ENCODE measurements at places on chromosomes 2 and 18.

DNA sequence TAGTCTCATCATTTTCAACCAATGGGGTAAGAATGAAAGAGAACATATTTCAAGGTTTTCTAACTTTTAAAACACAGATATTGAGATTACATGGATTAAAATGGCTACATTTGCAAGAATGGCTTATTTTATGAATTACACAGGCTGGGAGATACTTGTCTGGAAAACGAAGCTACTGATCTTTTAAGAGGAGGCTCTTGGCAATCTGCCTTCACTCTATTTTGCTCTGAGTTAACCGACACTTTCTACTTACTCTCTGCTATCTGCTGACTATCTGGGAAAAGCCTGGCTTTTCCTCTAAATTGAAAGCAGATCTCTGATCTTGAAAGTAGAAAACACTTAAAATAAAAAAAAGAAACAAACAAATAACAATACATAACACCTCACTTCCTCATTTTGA, 325.4 kb upstream of the LINC00305 start:
- DNase-seq, result no peak

DNA sequence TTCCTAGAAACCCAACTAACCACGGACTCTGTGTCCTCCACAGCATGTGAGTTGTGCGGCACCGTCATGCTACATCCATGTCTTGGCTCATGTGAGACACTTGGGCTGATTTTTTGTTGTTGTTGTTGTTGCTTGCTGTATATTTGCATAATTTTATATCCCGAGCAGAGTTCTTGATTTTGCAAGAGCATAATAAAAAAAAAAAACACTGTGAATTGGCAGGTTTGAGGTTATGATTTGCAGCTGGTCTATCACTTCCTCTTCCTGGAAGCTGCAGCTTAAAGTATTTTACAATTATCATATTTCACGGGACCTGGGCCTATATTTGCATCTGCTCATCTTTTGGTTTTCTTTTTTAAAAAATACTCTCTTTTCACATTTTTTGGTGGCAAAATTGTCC, 142.3 kb upstream of the NRP2 start:
- DNase-seq, result no peak

DNA sequence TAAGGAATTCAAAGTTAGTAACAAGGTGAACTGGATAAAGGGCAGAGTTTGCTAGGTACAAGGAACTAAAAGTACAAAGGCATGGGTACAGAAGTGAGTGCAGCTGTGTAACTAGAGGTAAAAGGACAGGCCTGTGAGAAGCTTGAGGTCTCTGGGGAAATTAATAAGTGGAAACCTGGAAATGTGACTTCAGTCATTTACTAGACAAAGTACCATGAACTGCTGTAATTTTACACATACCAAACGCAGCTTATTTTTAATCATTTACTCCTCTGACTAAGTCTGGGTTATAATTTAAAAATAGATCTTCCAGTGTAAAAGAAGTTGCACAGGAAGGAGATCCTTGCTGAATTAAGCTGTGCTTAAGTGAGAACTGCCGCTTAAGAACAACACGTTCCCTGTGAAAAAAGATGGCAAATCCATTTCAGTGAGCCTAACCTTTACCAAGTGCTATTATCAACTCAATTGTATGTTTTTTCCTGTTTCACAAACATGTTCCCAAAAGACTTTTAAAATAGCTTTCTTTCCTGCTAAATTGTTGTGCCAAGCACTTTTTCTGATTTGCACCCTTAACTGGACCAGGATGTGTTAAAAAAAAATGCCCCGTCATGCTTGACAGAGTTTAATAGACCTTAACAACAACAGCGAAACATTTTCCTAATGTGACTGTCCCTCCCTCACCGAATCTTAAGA, 44.3 kb downstream of the CALCRL start:
- no peak for DNase-seq

- peak; percentile 31 for DNase-seq
These were observed 678.8 kb downstream of the KCNJ3 start for GRCh38 chr2:155377266-155377680.

DNA sequence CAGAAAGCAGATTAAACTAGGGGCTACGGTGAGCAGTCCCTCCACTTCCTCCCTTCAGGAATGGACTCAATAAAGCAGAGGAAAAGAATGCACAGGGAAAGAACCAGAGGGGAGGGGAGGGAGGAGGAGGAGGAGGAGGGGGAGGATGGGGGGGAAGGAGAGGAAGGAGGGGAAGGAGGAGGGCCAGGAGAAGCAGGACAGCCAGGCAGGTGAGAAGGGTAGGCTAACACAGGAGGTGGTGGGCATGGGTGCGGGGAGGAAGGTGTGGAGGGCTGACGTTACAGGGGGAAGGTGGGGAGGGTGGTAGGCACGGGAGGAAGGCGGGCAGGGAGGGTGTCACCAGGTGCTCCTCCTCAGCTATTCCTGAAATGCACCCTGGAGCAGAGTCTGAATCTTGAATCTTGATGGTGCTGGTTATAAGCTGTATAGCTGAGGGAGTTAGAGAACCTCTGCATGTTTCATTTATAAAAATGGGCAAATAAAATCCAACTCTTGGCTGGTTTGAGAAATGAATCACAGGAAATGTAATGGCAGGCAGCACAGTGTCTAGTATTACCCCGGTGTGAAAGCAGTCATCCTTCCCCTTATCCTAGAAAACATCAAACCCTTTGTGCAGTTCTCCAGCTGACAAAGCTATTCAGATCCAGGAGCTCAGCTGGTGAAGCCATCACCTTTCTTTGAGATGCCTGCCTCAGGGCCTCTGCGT, 3.4 kb downstream of the TMEM18 start:
- DNase-seq, result no peak

DNA sequence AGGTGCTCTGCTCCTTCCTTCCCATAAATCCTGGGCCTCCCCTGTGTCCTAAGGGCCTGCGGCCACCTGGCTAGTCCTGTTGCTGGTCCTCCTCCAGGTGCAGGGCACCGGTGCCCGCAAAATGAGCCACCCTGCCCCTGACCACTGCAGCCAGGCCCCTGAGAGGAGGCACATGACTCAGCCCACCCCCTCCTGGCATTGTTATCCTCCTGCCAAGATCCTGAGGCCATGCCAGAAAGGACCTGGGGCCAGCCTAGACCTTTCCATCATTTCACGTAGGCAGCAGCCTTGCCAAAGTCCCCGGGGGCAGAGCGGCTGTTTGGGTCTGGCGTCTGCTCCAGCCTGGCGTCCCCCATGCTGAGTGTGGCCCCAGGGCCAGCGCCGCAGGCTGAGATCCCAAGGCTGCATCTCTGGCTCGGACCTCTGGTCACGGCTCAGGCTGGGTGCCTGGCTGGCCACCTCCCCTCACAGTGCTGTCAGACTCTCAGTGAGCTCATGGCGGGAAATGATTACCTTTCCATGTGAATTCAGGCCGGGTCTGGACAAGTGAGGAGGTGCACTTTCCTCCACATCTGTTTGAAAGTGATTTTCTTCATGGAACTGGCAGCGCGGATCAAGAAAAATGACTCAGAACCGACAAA, 81.0 kb downstream of the NDUFA10 start:
- no peak for DNase-seq

- DNase-seq, result no peak
These were observed 31.9 kb downstream of the CNGA3 start for GRCh38 chr2:98378196-98378595.

DNA sequence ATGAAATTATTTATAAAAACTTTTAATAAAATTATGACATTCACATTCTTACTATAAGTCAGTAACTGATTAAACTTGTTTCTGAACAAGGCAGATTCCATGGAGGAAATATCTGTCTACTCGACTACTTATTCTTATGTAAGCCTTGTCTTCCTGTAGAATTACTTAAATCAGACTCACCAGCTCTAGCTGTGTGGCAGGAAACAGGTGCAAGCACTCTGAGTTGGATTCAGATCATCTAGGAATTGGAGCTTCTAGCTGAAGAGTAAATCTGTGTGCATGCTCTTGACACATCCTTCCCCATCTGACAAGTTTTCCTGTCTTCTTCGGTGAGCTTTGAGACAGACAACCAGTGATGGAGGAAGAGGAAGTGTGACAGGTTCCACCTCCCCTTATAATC, 284.7 kb downstream of the TRIB2 start:
- DNase-seq, result no peak

DNA sequence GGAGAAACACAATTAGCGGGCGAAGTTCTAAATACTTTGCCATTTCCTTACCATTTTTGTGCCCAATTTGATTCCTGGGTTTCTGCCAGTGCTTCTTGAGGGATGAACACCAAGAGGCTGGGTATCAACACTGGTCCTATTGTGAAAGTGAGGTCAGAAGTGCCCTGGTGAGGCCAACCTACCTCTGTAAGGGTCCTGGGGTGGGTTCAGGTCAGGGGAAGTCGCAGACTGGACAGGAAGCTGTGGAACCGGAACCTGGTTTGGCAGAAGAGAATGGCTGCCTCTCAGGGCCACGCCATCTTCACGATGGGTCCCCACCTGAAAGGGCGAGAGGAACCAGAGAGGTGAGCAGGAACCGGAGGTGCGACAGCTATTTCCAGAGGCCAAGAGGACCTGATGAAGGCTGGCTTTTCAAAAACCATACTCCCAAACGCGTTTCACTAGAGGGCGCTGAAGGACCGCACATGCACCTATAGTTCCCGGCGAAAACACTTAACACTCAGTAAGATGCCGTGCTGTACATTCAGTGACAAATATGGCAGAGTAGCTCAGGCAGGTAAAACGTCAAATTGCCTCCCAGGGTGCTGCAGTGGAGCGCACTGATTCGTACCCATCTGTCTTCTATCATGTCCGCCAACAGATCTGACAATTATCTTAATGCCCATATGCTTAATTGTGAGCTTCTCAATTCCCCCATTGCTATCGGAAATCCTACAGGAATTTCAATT, 275.3 kb upstream of the CCDC68 start:
- DNase-seq, result peak; percentile 24

GRCh38 chr2:60438653-60439052, 114.8 kb downstream of the BCL11A start:
- no peak for DNase-seq

DNA sequence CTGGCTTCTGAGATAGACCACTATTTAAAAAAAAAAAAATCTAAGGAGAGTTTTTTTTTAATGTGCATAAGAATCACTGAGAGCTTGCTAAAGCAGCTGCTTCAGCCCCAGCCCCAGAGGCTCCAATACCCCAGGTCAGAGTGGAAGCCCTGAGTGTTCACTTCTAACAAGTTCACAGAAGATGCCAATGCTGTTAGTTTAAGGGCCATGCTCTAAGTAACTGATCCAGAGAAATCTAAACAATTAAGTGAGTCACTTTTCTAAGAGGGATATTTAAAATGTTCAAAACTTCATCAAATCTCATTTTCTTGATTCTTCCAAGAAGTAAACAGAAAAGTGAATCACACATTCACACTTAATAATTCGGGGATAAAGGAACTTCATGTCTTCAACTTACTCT, 126.4 kb upstream of the CD226 start:
- no peak for DNase-seq

DNA sequence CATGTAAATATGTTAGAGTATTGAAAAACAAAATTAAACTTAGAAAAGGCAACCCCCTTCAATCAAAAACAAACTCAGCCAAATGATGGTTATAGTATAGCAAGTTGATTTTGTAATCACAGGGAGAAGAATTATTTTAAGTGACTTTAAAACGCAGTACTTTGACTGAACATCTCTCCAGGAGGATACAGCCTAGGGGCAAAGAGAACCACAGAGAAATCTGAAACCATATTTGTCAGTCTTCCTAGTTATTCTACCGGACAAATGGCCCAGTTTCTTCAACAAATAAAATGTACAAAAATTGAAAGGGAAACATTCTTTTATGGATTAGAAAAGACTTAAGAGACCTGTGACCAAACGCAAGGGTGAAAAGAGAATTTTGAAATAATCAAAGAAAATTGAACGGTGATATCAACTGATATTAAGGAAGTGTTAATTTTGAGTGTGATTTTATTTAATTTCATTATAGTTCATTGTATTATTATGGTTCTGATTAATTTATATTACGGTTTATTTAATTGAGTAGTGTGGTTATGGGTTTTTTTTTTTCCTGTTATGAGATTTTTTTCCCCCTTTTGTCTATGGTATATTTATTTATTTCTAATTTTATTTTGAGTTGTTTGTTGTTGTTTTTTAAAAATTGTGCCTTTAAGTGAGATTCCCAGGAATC, 75.3 kb downstream of the HNRNPLL start:
- DNase-seq, result no peak
